ENCODE measurements at places on chromosomes 2 and 18.

GRCh38 chr18:64699081-64699480 is 550.2 kb upstream of the LINC00305 start:
- no peak for DNase-seq

DNA sequence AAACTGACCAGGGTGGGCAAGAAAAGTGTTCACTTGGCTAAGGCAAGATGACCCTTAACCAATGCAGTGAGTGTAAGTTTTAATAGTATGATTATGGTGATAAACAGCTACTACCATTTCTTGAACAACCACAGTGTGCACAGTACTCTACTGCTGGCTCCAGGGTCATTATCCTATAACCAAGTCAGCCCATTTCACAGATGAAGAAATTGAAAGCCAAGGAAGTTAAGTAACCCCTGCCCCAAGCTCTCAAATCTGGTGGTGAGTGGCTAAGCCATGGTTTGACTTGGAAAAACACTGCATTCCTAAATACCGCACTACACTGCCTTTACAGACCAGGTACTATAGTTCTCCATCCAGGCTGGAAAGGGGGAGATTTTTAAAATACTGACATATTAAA is 5.7 kb downstream of the ZNF385B start:
- no peak for DNase-seq

GRCh38 chr2:109374548-109375130 is 239.1 kb downstream of the SEPTIN10 start:
- no peak for DNase-seq

DNA sequence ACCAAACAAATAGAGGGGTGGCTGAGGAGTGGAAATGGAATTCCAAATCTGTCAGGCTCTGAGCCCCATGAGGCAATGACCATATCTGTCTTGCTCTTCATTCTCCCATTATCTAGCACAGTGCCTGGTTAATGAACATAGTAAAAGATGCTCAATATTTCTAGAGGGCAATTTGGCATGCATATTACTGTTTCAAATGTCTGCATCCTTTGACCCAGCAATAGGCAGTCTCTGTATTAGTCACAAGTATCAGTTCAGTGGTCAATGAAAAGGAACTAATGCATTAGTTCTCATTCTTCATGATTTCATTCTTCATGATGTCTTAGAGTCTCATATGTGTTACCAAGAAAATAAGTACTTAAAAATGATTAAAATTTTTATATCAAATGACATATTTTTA is 28.4 kb upstream of the MALL start:
- DNase-seq = no peak

GRCh38 chr18:7545734-7546133 is 21.4 kb upstream of the PTPRM start:
- DNase-seq = no peak

- DNase-seq = no peak
Observed at GRCh38 chr2:39435741-39436591, 1.1 kb downstream of the MAP4K3 start.

- no peak for DNase-seq
Observed at GRCh38 chr18:66833646-66834045, 229.8 kb upstream of the CDH19 start.

GRCh38 chr18:46291149-46291548 is 187.0 kb downstream of the HAUS1 start:
- DNase-seq = no peak

DNA sequence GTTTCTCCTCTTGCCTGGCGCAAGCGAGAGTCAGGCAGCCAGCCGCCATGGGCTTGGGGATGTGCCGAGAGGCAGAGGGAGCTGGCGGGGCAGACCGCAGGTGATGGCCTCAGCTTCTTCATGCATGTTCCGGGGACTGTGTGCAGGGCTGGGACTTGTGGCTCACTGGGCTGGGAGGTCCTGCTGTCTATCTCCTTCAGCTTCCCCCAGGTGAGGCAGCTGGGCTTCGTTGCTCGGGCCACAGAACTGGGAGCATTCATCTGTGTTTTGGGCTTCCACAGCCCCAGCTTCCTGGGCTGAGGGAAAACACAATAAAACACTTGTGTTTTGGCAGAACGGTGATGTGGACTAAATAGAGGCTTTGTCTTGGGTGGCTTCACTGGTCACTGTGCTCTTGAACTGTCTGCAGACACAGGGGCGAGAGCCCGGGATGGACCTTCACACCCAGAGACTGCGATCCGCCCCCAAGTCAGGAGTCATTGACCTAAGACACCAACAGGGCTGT is 93.5 kb downstream of the DYSF start:
- DNase-seq = no peak

DNA sequence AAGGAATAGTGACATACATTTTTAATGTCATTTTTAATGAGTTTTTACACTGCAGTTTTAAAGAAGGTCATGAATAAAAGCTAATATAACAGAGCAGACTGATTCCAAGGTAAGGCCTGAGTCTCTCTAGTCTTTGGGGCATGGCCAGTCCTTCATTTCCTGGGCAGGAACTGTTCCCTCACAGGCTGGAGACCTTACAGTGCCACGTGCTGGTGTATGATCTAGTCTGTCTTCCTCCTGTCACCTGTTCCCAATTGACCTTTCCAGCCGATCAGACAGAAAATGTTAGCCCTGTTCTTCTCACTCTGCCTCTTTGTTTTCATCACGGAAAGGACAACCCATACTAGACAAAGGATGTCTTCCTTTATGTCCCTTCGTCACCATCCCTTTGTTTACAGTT is 33.6 kb downstream of the ZCCHC2 start:
- no peak for DNase-seq
